ENCODE measurements at places on chromosomes 2 and 18. TPM values are rescaled to one million over a fixed set of nuclear protein-coding genes. Genes with fewer than 3 reads are reported as not detected.

- H3K4me1 ChIP-seq = peaks cover 5% of the 10 kb centered on the region
- peak overlapping the region; percentile 52 for H3K27ac ChIP-seq
- no peak for DNase-seq
- no peaks in the 10 kb centered on the region for H3K36me3 ChIP-seq
Observed at GRCh38 chr2:241538838-241539615, 19.5 kb upstream of the BOK start.

Gene ELAC1
- 10.5 TPM for total RNA-seq

Gene SPR
- total RNA-seq = 12.2 TPM

Gene EIF2B4
- total RNA-seq = 48.6 TPM

Gene DNAH7
- 2.6 TPM for total RNA-seq

Gene CCDC85A
- 16.4 TPM for total RNA-seq

- no peaks in the 10 kb centered on the region for H3K4me1 ChIP-seq
- no peaks in the 10 kb centered on the region for H3K27me3 ChIP-seq
- DNase-seq = no peak
- no peak overlapping the region for H3K27ac ChIP-seq
- H3K36me3 ChIP-seq = no peaks in the 10 kb centered on the region
Observed at GRCh38 chr2:79487399-79487798, 25.5 kb upstream of the CTNNA2 start.

- no peak overlapping the region for H3K4me3 ChIP-seq
- H3K36me3 ChIP-seq = no peaks in the 10 kb centered on the region
- H3K27me3 ChIP-seq = no peaks in the 10 kb centered on the region
- DNase-seq = no peak
Observed at GRCh38 chr2:203625701-203626100, 80.7 kb upstream of the CD28 start.

Gene DUSP19
- total RNA-seq = 2.4 TPM

Gene GKN2
- total RNA-seq = 0.36 TPM

DNA sequence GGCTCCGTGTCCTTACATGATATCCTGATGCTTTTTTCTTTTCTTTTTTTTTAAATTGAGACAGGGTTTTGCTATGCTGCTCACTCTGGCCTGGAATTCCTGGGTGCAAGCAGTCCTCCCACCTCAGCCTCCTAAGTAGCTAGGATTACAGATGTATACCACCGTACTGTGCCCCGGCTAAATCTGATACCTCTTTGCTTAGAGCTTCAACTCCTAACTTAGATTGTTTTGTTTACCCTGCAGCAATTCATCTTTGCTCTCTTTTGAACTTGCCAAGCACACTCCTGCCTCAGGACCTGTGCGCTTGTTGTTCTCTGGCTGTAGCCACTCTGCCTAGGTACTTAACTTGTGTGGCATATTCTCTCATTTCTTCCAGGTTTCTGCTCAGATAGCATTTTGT lies 24.5 kb downstream of the RAB10 start:
- no peak for DNase-seq
- H3K4me1 ChIP-seq = no peaks in the 10 kb centered on the region
- no peaks in the 10 kb centered on the region for H3K27me3 ChIP-seq
- no peak overlapping the region for H3K27ac ChIP-seq

Gene CTIF
- 51.5 TPM for total RNA-seq

DNA sequence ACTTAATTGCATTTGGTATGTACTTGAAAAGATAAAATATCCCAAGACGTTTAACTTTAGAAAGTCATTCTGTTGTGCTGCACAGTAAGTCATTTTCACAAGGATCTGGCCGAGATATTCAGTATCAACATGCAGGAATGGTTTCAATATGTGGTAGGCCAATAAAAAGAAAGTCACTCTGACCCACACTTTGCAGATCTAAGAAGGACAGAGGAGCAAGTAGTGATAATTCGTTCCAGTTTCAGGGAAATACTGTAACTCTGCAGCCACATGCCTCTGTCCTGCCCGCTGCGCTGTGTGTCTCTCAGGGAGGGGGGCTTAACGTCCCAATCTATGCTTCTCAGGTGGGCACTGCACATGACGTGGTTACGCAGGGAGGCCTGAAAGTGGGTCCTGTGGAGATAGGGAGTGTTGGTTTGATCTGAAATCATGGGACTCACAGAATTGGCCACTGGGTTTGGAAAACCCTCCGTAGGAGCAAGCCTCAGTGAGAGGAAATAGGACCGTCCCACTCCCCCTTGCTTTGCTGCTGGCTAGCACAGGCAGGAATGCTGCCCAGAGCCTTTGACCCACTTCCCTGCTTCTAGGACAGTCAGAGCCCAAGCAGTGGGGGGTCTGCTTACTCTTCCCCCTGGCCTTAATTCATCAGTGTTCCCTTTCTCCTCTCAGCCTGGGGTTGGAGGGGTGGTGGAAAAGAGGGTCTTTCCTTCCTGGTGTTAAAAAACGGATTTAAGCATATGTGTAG lies 314.7 kb upstream of the SPRED2 start:
- H3K4me1 ChIP-seq = no peaks in the 10 kb centered on the region
- no peak for DNase-seq
- H3K27me3 ChIP-seq = peaks cover 5% of the 10 kb centered on the region

Gene ARHGEF33
- 0.69 TPM for total RNA-seq

Gene TMEM37
- total RNA-seq = 11.4 TPM

GRCh38 chr2:112065966-112066365 lies 10.9 kb downstream of the TMEM87B start:
- H3K27me3 ChIP-seq = no peaks in the 10 kb centered on the region
- no peak for DNase-seq
- no peak overlapping the region for H3K27ac ChIP-seq
- peak overlapping the region; percentile 4 for H3K4me3 ChIP-seq
- peaks cover 54% of the 10 kb centered on the region for H3K36me3 ChIP-seq

Gene SERPINB13
- not detected for total RNA-seq

Gene DYNAP
- total RNA-seq = not detected

Gene CRYBA2
- not detected for total RNA-seq

DNA sequence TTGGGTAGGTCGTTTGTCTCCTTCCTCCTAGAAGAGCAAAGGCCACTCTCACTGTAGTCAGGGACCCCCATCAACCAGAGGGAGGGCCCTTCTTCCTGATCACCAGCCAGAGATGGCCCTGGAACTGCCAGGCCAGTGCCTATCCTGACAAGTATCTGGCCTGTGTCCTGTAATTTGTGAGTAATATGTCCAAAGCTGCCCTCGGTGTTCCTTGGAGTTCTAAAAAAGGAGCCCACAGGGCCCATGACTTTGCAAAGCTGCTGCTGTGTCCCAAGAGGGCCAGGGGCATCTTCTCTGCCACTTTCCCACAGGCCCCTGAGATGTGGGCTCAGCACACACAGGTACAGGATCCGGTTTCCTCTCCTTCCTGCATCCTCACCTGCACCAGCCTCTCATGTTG lies 212.4 kb downstream of the SEPTIN10 start:
- H3K4me3 ChIP-seq = peak overlapping the region; percentile 51
- H3K27ac ChIP-seq = no peak overlapping the region
- peaks cover 25% of the 10 kb centered on the region for H3K36me3 ChIP-seq
- H3K27me3 ChIP-seq = peaks cover 18% of the 10 kb centered on the region

Measured in endothelial cell (in vitro differentiated cells).